Activated naive CD4-positive, alpha-beta T cell treated with anti-CD3 and anti-CD28 coated beads, Interleukin-2, amount 50 U/mL, for 16 hours (primary cell): ENCODE measurements at places on chromosomes 13 and 19.

DNA sequence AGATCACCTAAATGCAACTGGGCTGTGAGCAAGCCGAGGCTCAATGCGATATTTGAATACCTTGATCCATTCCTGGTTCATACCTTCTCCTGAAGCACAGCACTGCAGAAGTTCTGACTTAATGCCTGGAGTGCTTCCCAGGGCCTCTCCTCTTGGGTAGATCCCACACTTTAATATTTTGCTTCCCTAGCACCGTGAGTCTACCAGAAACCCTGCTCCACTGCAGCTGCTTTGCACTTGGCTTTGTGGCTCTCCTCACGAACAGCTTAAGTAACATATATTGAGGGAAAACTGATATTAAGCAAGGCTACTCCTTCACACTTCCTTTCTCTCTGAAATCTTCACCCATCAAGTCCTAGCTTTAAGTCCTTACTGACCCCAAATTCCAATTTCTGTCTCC lies 51.6 kb upstream of the C13orf42 start:
- DNase-seq, result no peak

- DNase-seq, result no peak
These were observed 2.6 kb downstream of the KCNRG start for GRCh38 chr13:50017819-50018218.

DNA sequence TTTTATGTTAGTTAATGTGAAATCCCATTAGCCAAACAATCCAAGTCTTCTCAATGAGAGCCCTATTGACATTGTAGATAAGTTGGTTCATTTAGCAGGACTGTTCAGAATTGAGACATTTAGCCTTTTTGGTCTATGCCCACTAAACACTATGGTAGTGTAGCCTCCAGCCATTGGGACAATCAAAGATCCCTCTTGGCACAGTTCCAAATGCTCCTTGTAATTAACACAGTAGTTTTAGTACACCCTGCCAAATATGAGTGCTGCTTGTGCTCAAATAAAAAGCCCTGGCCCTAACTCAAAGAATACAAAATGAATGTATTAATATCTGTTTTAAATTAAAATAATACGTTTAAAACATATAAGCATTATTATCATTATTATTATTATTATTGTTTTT lies 15.4 kb upstream of the FAM216B start:
- DNase-seq, result no peak

- DNase-seq, result peak; percentile 60
These were observed 19.4 kb upstream of the ADGRE5 start for GRCh38 chr19:14361824-14362223.

DNA sequence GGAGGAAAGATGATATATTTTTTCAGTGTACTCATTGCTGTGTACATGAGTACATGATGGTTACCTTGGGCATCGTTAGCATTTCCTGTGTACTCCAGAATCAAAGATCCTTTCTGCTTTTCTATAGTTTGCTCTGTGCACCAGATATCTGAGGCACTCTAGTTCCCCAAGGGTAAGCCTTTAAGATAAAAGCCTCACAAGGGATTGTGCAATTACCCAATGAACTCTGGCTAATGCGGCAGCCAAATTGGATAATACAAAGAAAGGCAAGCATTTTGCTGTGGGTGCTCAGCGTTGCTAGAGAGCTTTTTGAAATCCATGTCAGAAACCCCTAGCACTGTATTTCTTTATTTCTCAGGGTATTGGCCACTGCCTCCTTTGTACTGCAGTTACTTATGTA lies 2.9 kb downstream of the CYSLTR2 start:
- DNase-seq, result no peak

DNA sequence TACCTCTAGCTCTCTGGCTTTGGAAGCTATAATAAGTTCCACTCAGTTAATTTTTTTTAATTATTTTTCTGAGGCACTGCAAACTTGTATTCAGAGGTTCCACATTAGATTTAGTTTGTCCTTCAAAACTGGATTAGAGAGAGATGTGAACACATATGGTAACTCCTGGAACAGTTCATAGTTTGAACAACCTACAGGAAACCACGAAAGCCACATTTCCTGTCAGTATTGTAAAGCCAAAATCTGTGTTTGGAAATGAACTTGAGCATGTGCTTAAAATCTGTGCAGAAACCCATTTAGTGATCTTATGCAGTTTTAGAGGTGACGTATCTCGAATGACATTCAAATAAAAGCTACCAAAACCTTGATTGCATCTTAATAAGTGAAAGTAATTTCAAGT lies 1952.0 kb downstream of the OLFM4 start:
- no peak for DNase-seq
